ENCODE measurements at places on chromosomes 5 and 9. TPM values are rescaled to one million over a fixed set of nuclear protein-coding genes. Genes with fewer than 3 reads are reported as not detected.

The CDO1 gene
- total RNA-seq = 11.7 TPM

The SNCAIP gene
- 3.0 TPM for total RNA-seq

The ATP6V1G1 gene
- total RNA-seq = 338 TPM

The TEX48 gene
- total RNA-seq = not detected

The SLC25A2 gene
- not detected for total RNA-seq

The ZFP37 gene
- 0.68 TPM for total RNA-seq

The BTNL3 gene
- total RNA-seq = not detected

The RNF208 gene
- 4.2 TPM for total RNA-seq

The GFI1B gene
- not detected for total RNA-seq

The NTRK2 gene
- total RNA-seq = 1.5 TPM

The NMUR2 gene
- total RNA-seq = not detected

The PKD2L2 gene
- not detected for total RNA-seq

The MEGF9 gene
- 11.1 TPM for total RNA-seq

The TRAF1 gene
- 13.2 TPM for total RNA-seq

The SLC45A2 gene
- total RNA-seq = not detected

The SLC6A7 gene
- not detected for total RNA-seq

All from kidney epithelial cell (primary cell).